ENCODE measurements at places on chromosomes 5 and 9.

GRCh38 chr5:147586832-147587231 is 77.0 kb upstream of the DPYSL3 start:
- no peak for DNase-seq

GRCh38 chr9:16099732-16100536 is 547.1 kb downstream of the CCDC171 start:
- DNase-seq = no peak

- DNase-seq = no peak
These were observed 7.4 kb downstream of the GALNT10 start for GRCh38 chr5:154197801-154198491.

DNA sequence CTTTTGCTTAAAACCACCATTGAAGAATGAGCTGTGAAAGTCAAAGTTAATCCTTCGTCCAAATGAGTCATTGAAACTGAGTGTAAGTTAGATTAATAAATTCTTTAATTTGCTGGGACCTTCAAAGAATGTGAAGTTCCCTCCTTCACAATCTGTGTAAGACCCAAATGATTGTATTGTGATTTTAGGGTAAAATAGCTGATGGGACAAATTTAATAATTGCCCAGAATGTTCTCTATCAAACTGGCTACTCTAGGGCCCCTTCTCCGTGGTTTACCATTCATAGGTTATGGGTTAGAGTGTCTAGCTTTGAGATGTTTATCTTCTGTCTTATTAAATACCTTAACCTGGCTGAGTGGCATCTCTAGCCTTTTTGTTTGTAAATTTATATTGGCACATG is 11.9 kb downstream of the C1QTNF3 start:
- no peak for DNase-seq

GRCh38 chr9:34501889-34502425 is 20.8 kb downstream of the ENHO start:
- peak; percentile 99 for DNase-seq
